ENCODE measurements at places on chromosomes 11 and 22.
A peak's percentile ranks its signal among the peaks of the same experiment; 100 is the strongest.

DNA sequence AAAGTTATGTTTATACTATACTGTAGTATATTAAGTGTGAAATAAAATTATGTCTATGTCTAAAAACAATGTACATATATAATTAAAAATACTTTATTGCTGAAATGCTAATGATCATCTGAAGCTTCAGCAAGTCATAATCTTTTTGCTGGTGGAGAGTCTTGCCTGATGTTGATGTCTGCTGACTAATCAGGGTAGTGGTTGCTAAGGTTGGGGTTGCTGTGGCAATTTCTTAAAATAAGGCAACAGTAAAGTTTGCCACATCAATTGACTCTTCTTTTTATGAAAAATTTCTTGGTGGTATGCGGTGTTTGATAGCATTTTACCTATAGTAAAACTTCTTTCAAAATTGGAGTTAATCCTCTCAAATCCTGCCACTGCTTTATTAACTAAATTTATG lies 21.4 kb downstream of the INSC start:
- no peak for DNase-seq

- no peak for DNase-seq
Measured at GRCh38 chr11:85762226-85762625, 48.7 kb downstream of the SYTL2 start.

- no peak for DNase-seq
Measured at GRCh38 chr11:17585911-17586695, 39.0 kb downstream of the OTOG start.

- no peak for DNase-seq
Measured at GRCh38 chr11:28269586-28269985, 161.4 kb downstream of the METTL15 start.

DNA sequence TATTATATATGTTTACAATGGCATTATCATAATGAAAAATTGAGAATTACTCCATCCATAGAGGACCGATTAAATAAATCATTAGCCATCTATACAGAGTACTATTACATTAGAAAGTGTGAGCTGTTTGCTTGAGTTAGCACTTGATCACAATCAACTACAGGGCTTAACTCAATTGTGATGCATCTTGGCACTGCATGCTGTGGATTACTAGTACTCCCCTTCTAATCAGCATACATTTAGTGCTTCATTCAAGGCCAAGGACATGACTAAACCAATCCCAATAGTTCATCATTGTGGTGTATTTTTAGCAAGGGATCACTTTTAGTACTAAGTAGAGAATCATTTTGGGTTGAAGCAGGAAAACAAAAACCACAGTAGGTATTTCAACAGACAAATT lies 23.5 kb upstream of the ARHGAP42 start:
- DNase-seq, result no peak

- no peak for DNase-seq
Measured at GRCh38 chr11:128311742-128312719, 275.3 kb downstream of the ETS1 start.

- DNase-seq, result no peak
Measured at GRCh38 chr11:18578975-18579598, 9.4 kb downstream of the UEVLD start.

DNA sequence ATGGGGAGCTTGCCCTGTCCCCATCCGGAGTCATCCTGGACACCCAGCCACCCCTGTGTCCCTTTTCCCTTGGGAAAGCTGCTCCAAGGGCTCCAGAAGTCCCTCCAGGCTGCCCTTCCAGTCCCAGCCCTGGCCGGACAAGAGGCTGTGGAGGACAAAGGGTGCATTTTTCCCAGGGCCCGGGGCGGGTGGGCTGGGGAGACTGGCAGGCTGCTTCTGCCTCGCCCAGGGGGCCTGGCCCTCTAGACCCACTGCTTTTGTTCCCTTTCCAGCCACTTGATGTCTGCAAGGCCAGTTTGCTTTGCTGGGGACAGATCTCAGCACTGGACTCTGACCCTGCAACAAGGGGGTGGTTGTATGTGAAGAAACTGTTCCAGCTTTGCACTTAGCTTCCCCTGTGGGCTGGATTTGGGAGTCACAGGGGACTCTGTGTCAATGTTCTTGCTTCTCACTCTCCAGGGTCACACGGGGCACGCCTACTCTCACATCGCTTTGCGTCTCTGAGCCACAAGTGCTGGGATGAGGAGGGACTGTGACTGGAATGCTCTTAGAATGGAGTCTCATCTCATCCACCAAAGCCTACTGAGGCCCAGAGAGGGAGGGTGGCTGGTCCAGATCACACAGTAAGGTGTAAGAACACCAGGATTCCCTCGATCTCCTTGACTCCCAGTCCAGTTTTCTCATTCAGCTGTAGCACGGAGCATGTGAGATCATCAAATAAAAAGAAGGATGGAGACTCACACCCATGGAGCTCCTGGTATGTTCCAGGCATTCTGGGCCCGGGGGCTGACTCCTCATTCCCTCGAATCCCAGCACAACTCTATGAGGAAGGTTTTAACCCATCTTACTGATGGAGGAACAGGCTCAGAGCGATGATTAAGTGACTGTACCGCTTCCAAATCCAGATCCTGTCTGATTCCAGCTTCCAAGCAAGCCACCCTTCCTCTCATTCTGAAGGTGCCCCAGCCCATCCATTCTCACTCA lies 59.9 kb downstream of the FBXO7 start:
- no peak for DNase-seq

- peak; percentile 14 for DNase-seq
Measured at GRCh38 chr11:20353829-20354434, 9.6 kb upstream of the HTATIP2 start.

GRCh38 chr11:77080643-77081210 lies 14.0 kb downstream of the CAPN5 start:
- DNase-seq, result no peak

Data from memory B cell (primary cell).